ENCODE measurements at places on chromosomes 5 and 9. TPM values are rescaled to one million over a fixed set of nuclear protein-coding genes. Genes with fewer than 3 reads are reported as not detected.

Gene NSA2
- 59.3 TPM for total RNA-seq

GRCh38 chr5:65702036-65702435 lies 19.9 kb downstream of the SGTB start:
- no peak overlapping the region for H3K27ac ChIP-seq
- H3K27me3 ChIP-seq = no peaks in the 10 kb centered on the region
- peaks cover 6% of the 10 kb centered on the region for H3K4me1 ChIP-seq
- DNase-seq = no peak
- H3K4me3 ChIP-seq = no peak overlapping the region

DNA sequence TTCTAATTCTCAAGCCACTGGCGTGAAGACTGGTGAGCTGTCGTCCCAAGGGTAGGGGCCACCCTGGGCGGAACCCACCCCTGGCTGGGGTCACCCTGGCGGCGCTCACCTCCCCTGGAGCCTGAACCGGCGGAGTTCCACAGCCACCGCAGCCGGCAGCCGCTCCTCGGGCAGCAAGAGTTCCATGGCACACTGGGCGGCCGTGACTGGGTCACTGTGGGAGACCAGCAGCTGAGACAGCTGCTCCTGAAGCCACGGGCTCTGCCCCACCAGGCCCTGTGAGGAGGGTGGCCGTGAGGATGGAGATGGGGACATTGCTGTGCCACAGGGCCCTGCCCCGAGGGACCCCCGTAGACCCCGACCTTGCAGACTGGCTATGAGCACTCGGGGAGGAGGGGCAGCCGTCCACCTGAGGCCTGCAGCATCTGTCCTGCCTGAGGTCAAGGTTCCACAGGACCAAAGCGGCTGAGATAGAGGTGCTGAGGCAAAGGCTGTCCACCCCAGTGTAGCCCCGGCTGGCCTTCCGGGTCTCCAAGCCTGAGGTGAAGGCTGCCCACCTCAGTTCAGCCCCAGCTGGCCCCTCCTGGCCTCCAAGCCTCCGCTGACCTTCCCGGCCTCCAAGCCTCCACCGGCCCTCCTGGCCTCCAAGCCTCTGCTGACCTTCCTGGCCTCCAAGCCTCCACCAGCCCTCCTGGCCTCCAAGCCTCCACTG lies 50.6 kb upstream of the NRARP start:
- H3K4me1 ChIP-seq = no peaks in the 10 kb centered on the region
- H3K4me3 ChIP-seq = no peak overlapping the region
- H3K27ac ChIP-seq = no peak overlapping the region
- no peak for DNase-seq
- H3K27me3 ChIP-seq = no peaks in the 10 kb centered on the region
- H3K36me3 ChIP-seq = no peaks in the 10 kb centered on the region

Gene DIMT1
- total RNA-seq = 41.7 TPM

Gene SEMA5A
- 40.1 TPM for total RNA-seq

Gene PGM5
- not detected for total RNA-seq

DNA sequence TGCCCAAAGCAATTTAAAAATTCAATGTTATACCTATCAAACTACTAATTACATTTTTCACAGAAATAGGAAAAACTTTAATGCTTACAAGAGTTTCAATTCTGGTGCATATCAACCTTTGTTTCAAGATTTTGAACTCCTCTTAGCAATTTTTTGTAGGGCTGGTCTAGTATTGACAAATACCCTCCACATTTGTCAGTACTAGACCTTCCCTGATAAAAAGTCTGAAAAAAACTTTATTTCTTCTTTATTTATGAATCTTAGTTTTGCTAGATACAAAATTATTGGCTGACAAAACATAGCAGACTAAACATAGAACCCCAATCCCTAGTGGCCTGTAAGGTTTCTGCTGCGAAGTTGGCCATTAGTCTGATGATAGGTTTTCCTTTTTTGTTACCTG lies 1804.9 kb downstream of the EFNA5 start:
- DNase-seq = no peak
- no peaks in the 10 kb centered on the region for H3K4me1 ChIP-seq
- H3K36me3 ChIP-seq = no peaks in the 10 kb centered on the region
- no peak overlapping the region for H3K27ac ChIP-seq

Gene PLCXD3
- total RNA-seq = 0.22 TPM

DNA sequence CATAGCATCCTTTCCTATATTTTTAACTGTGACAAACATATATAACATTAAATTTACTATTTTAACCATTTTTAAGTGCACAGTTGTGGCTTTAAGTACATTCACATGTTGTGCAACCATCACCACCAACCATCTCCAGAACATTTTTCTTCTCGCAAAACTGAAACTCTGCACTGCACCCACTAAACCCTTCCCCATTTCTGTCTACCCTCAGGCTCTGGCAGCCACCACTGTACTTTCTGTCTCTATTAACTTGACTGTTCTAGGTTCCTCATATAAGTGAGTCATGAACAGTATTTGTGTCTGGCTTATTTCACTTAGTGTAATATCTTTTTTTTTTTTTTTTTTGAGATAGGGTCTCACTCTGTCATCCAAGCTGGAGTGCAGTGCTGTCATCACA lies 25.5 kb downstream of the KCNMB1 start:
- H3K4me3 ChIP-seq = no peak overlapping the region
- no peaks in the 10 kb centered on the region for H3K4me1 ChIP-seq
- peaks cover 14% of the 10 kb centered on the region for H3K27me3 ChIP-seq
- no peaks in the 10 kb centered on the region for H3K36me3 ChIP-seq
- no peak for DNase-seq
- no peak overlapping the region for H3K27ac ChIP-seq

All from GM23248 (cell line).